ENCODE measurements at places on chromosomes 7 and 10. TPM values are rescaled to one million over a fixed set of nuclear protein-coding genes. Genes with fewer than 3 reads are reported as not detected.

DNA sequence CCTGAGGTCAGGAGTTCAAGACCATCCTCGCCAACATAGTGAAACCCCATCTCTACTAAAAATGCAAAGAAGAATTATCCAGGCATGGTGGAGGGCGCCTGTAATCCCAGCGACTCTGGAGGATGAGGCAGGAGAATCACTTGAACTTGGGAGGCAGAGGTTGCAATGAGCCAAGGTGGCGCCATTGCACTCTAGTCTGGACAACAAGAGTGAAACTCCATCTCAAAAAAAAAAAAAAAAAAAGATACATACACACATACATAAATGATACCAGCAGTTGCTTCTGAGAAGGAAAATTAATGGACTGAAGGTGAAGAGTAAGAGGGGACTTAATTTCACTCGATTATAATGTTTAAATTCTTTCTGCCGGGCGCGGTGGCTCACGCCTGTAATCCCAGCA lies 40.2 kb upstream of the PAX2 start:
- peaks cover 36% of the 10 kb centered on the region for H3K27me3 ChIP-seq
- no peaks in the 10 kb centered on the region for H3K4me1 ChIP-seq
- DNase-seq = no peak
- H3K36me3 ChIP-seq = no peaks in the 10 kb centered on the region
- no peak overlapping the region for H3K4me3 ChIP-seq

MSMB gene
- total RNA-seq = not detected

BPGM gene
- total RNA-seq = 24.9 TPM

GRCh38 chr10:112389271-112389822 lies 15.4 kb downstream of the ACSL5 start:
- peaks cover 7% of the 10 kb centered on the region for H3K36me3 ChIP-seq
- peak overlapping the region; percentile 88 for H3K27ac ChIP-seq
- DNase-seq = peak; percentile 80
- H3K4me3 ChIP-seq = peak overlapping the region; percentile 1

DNA sequence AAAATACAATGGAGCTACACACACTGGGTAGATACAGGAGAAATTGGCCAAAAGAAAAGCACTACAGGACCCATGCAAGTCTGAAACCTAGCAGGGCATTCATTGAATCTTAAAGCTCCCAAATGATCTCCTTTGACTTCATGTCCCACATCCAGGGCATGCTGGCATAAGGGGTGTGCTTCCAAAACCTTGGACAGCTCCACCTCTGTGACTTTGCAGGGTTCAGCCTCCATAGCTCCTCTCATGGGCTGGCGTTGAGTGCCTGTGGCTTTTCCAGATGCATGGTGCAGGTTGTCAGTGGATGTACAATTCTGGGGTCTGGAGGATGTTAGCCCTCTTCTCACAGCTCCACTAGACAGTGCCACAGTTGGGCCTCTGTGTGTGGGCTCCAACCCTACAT lies 626.3 kb upstream of the POT1 start:
- H3K27me3 ChIP-seq = no peaks in the 10 kb centered on the region
- H3K4me1 ChIP-seq = no peaks in the 10 kb centered on the region
- H3K4me3 ChIP-seq = no peak overlapping the region
- no peak for DNase-seq

DNA sequence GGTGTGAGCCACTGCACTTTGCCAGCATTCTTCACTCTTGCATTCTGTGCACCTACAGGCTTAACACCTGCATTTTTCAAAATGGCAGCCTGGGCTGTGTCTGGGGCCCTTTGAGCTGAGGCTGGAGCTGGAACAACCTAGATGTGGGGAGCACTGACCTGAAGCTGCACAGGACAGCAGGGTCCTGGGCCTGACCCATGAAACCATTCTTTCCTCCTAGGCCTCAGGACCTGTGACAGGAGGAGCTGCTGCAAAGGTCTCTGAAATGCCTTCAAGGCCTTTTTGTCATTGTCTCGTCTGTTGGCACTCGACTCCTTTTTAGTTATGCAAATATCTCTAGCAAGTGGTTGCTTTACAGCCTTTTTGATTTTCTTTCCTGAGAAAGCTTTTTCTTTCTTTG lies 82.3 kb downstream of the INPP5A start:
- H3K36me3 ChIP-seq = peaks cover 34% of the 10 kb centered on the region
- H3K27me3 ChIP-seq = peaks cover 2% of the 10 kb centered on the region
- no peak overlapping the region for H3K27ac ChIP-seq
- peaks cover 16% of the 10 kb centered on the region for H3K4me1 ChIP-seq
- H3K4me3 ChIP-seq = no peak overlapping the region

SFRP5 gene
- total RNA-seq = not detected

- H3K27ac ChIP-seq = no peak overlapping the region
- peaks cover 11% of the 10 kb centered on the region for H3K27me3 ChIP-seq
- H3K4me1 ChIP-seq = no peaks in the 10 kb centered on the region
- H3K4me3 ChIP-seq = no peak overlapping the region
- no peak for DNase-seq
These were observed 402.2 kb downstream of the DNAJB6 start for GRCh38 chr7:157739031-157739430.

HKDC1 gene
- 1.1 TPM for total RNA-seq

DNA sequence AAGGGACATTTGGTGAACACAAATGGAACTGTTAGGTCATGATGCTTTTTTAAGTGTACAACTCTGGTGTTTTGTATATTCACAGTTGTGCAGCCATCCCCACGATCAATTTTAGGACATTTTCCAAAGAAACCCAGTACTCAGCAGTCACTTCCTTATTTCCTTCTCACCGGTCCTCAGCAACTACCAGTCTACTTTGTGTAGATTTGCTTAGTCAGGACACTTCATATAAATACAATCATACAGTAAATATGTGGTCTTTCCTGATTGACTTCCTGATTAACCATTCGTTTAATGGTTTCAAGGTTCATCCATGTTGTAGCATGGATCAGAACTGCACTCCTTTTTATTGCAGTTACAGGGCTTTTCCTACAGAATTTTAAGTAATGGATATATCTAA lies 14.4 kb downstream of the SGPL1 start:
- no peaks in the 10 kb centered on the region for H3K27me3 ChIP-seq
- peaks cover 85% of the 10 kb centered on the region for H3K4me1 ChIP-seq

LRRN3 gene
- total RNA-seq = 4.4 TPM

LRIT1 gene
- not detected for total RNA-seq

DNA sequence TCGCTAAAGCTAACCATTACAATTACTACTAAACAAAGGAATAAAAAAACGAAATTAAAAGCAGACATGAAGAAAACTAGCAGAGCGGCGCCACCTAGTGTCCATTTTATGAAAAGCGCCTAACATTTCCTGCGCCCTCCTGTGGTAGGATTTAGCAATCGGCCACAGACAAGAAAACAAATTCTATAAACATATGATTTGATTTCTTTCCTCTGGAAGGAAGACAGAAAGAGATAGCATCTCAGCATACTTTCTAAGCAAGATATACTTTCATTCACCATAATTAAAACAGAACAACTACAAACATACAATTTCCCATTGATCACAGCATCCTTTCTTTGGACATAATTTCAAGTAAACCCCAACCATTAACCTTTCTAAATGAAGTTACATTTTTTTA lies 337.7 kb upstream of the NPVF start:
- H3K4me1 ChIP-seq = peaks cover 2% of the 10 kb centered on the region
- no peak overlapping the region for H3K4me3 ChIP-seq

DNA sequence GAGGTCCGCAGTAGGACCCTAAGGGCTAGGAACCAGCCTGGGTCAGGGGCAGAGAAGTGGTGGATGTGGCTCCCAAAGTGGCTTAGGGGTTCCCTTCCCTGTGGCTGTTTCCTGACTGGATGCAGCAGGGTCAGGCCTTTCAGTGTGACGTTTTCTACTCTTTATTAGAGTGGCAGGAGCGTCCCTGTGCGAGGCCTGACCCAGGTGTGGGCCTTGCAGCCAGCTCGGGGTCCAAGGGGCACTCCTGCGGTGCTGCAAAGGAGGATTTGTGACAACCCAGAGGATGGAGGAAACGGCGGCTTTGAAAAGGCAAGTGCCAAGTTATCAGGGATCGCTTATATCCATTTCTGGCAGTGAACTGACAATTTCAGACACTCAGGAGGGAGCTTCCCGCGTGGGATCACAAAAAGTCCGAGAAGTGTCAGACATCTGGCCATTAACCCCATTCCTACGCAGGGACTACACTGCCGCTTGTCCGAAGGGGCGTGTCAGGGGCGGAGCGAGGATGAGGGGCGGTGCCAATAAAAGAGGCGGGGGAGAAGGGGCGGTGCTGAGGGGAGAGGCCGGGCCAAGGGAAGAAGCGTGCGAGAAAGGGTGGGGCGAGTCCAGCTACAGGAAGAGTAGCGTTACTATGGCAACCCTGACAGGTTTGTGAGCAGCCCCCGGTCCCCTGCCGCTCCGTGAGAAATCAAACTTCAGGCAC lies 98.8 kb upstream of the ZNF722 start:
- peaks cover 3% of the 10 kb centered on the region for H3K4me1 ChIP-seq
- peak overlapping the region; percentile 83 for H3K27ac ChIP-seq
- peak; percentile 87 for DNase-seq
- no peaks in the 10 kb centered on the region for H3K27me3 ChIP-seq

TNPO3 gene
- 54.5 TPM for total RNA-seq

DNA sequence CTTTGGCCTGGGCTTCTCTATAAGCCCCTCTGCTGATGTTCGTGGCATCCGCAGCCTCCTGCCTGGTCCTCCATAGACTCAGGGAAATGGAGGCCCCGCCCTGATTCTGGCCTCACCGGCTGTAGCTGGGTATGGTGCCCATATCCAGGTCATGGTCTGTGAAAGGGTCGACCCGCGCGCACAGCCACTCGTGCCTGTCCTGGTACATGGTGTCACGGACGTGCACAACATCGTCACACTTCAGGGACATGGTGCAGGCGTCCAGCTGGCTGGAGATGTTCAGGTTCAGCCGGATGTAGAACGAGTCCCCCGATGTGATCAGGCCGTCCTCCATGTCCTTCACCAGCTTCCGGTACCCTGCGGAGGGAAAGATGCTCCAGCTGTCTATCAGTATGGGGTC lies 75.1 kb upstream of the GNA12 start:
- peaks cover 52% of the 10 kb centered on the region for H3K36me3 ChIP-seq
- H3K4me1 ChIP-seq = no peaks in the 10 kb centered on the region
- DNase-seq = no peak
- no peaks in the 10 kb centered on the region for H3K27me3 ChIP-seq
- peak overlapping the region; percentile 42 for H3K27ac ChIP-seq
- no peak overlapping the region for H3K4me3 ChIP-seq

- no peak for DNase-seq
- H3K4me1 ChIP-seq = no peaks in the 10 kb centered on the region
- no peaks in the 10 kb centered on the region for H3K27me3 ChIP-seq
- no peak overlapping the region for H3K27ac ChIP-seq
- H3K4me3 ChIP-seq = no peak overlapping the region
- no peaks in the 10 kb centered on the region for H3K36me3 ChIP-seq
These were observed 655.8 kb upstream of the ANKRD30A start for GRCh38 chr10:36469585-36469984.

SEMA3D gene
- total RNA-seq = not detected

DNA sequence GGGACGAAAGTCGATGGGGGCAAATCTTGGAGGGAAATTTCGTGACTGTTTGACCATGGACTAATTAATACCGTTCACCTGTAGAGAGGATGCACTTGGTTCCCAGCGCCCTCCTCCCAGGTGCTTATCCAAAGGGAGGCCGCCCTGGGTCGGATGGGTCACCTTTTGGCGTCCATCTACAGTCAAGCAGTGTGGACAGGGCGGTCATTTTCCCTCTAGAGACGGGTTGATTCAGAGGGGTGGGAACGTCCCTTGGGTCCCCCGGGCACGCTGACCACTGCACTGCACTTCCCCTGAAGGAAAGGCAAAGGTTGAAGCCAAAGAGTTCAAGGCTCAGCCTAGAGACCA lies 2.0 kb downstream of the PRR15 start:
- no peak overlapping the region for H3K27ac ChIP-seq
- H3K36me3 ChIP-seq = no peaks in the 10 kb centered on the region
- DNase-seq = no peak
- peaks cover 21% of the 10 kb centered on the region for H3K4me1 ChIP-seq

- no peak overlapping the region for H3K4me3 ChIP-seq
- peaks cover 7% of the 10 kb centered on the region for H3K27me3 ChIP-seq
- H3K27ac ChIP-seq = no peak overlapping the region
- no peaks in the 10 kb centered on the region for H3K36me3 ChIP-seq
These were observed 6.5 kb downstream of the ARHGAP22 start for GRCh38 chr10:48598243-48598935.

SLC25A13 gene
- 7.9 TPM for total RNA-seq

NRG3 gene
- total RNA-seq = not detected

GRCh38 chr7:131370523-131370968 lies 42.9 kb downstream of the MKLN1 start:
- no peaks in the 10 kb centered on the region for H3K27me3 ChIP-seq
- no peak overlapping the region for H3K4me3 ChIP-seq
- peaks cover 69% of the 10 kb centered on the region for H3K4me1 ChIP-seq
- peak; percentile 40 for DNase-seq

DNA sequence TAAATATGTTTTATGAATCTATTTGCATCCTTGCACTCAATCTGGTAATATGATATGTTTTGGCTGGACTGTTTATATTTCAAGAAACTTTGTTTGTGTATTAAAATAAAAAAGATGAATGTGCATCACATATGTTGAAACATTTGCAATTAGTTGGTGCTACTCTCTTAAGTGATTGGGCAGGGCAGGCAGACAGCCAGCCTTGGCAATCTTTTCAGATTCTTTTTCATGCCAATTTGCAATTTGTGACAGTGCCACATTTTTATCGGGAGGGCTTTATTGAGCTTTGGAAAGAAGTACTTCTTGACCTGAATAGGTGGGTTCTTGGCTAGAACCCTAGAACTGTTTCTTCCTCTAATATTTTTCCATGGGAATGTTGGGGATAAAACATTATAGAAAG lies 152.2 kb downstream of the NXPH1 start:
- no peaks in the 10 kb centered on the region for H3K27me3 ChIP-seq
- no peak overlapping the region for H3K4me3 ChIP-seq
- H3K36me3 ChIP-seq = no peaks in the 10 kb centered on the region
- no peaks in the 10 kb centered on the region for H3K4me1 ChIP-seq

GRCh38 chr10:67790534-67791408 lies 47.2 kb downstream of the DNAJC12 start:
- peak; percentile 68 for DNase-seq
- H3K27ac ChIP-seq = peak overlapping the region; percentile 91
- no peak overlapping the region for H3K4me3 ChIP-seq
- no peaks in the 10 kb centered on the region for H3K36me3 ChIP-seq
- no peaks in the 10 kb centered on the region for H3K27me3 ChIP-seq
- H3K4me1 ChIP-seq = peaks cover 36% of the 10 kb centered on the region

DNA sequence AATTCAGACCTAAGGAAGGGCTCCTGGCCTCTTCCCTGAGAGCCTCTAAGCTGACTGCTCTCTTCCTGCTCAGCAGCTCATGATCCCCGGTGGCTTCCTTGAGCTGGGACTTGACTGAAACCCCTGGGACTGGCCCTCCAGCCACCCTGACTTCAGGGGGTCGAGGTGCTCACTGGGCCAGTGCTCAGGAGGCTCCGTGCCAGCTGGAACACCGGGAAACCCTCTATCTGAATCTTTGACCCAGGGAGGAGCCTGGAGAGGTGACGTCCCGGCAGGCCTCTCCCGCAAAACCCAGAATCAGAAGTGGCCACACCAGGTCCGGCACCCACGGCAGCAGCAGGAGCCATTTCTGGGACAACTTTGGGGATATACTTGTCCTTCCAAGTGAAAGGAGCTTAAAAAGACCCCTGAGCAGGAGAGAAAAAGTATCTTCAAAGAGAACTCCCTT lies 110.7 kb downstream of the WDR37 start:
- H3K27ac ChIP-seq = no peak overlapping the region
- no peak overlapping the region for H3K4me3 ChIP-seq
- no peaks in the 10 kb centered on the region for H3K36me3 ChIP-seq

TEX47 gene
- not detected for total RNA-seq

- no peak overlapping the region for H3K27ac ChIP-seq
- H3K4me3 ChIP-seq = no peak overlapping the region
- no peak for DNase-seq
- no peaks in the 10 kb centered on the region for H3K27me3 ChIP-seq
- H3K36me3 ChIP-seq = no peaks in the 10 kb centered on the region
These were observed 676.8 kb downstream of the DNAJB9 start for GRCh38 chr7:109246330-109247077.
